Activated T-helper 2 cell treated with anti-CD3 and anti-CD28 coated beads, Interferon-gamma antibody, Interleukin-2, Interleukin-4, amounts not matched to agents 10 μg/mL and 5 μg/mL and 100 μg/mL, durations not matched to agents 14 hours and 24 hours and 36 hours (primary cell): ENCODE measurements at places on chromosomes 7 and 10. TPM values are rescaled to one million over a fixed set of nuclear protein-coding genes. Genes with fewer than 3 reads are reported as not detected.

OR13A1 gene
- not detected in 2 replicates for total RNA-seq

DNA sequence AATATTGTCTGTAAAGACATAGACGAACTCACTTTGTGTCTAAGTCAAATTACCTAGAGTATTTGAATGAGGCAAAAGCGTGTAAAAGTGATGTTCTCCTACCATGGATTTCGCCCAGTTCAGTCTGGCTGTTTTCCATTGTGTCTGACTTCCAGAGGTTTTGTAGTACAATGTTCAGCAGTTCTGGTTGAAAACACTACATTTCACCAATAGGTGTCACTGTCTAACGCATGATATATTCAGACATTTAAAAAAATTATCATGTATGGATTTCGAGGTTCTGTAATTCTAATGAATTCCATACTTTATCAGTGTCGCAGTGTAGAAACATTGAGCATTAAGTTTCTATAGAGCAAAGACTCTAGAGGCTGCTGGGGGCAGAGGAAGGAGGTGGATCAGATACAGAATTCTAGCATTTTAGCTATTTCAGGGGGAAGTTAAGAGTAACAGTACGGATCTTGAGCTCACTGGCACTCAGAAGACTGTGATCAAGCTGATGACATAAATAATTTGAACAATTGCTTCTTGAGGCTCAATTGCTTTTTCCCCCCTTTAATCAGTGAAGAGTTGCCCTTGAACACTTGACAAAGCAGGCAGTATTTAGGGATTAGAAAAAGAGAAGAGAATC lies 196.9 kb upstream of the RHOBTB1 start:
- H3K36me3 ChIP-seq, result no peaks in the 10 kb centered on the region
- no peak overlapping the region for H3K4me3 ChIP-seq
- no peaks in the 10 kb centered on the region for H3K4me1 ChIP-seq

CYP3A7 gene
- total RNA-seq, result not detected in 2 replicates

- no peaks in the 10 kb centered on the region for H3K27me3 ChIP-seq
- no peak overlapping the region for H3K4me3 ChIP-seq
These were observed 18.7 kb downstream of the MYO1G start for GRCh38 chr7:44960011-44960580.

GRCh38 chr10:22468570-22469320 lies 123.4 kb downstream of the SPAG6 start:
- peaks cover 43% of the 10 kb centered on the region for H3K27me3 ChIP-seq
- no peaks in the 10 kb centered on the region for H3K4me1 ChIP-seq
- no peak overlapping the region for H3K27ac ChIP-seq
- H3K36me3 ChIP-seq, result no peaks in the 10 kb centered on the region
